ENCODE measurements at places on chromosomes 3 and 15.

DNA sequence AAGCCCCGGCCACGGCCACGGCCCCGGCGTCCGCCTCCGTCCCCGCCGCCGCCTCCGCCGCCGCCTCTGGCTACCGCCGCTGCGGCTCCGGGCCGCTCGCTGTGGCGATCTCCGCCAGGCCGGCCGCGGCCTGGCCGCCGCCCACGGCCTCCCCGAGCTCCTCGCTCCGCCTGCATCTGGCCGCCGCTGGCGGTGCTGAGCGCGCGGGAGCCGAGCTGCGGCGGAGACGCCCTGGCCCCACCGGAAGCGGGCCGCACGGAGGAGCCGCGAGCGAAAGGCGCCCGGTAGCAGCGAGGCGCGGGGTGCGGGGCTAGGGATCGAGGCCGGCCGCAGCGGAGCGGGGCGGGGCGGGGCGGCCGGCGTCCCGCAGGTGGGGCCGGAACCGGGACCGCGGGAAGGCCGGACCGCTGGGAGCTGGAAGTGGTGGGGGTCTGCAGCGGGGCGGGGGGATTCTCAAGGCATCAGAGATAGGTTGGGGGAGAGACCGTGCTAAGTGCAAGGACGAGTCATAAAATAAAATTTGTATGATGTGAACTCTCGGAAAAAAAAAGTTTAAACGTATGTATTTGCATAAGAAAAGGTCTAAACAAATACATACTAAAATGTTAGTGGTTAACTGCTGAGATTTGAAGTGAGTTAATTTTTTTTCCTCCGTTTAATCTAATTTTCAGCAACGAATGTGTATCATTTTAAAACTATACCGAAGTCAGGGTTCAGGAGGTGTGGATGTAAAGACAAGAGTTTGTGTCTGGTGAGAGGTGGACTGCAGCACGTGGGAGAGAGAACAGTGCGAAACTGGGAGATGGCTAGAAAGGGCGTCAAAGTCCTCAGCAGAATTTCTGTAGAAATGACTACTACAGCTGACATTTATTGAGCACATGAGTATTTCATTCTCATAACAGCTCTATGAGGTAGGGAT, at the start of gene AVEN:
TSS of gene AVEN (minus strand) at position 334 of the 919 bp plus-strand sequence. CDS start at position 176, 158 bp downstream.
- DNase-seq, result peak; percentile 49

GRCh38 chr3:170745211-170745718, 124.7 kb downstream of the RPL22L1 start:
- DNase-seq, result peak; percentile 93

DNA sequence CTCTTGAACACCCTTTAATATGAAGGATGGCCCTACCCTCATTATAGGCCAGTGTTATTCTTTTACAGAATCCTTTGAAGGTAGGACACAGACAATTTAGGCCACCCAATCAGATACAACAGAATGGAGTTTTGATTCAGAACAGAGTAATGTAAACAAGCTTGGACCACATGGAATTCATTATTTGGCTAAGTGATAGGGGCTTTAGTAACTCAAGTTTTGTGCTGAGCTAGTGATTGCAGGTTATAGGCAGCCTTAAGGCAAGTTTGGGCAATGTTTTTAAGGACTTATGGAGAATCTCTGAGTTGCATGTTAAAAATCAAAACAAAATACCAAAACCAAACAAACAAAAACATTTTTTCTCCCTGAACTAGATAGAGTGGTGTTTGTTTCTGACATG, 312.1 kb upstream of the ROBO1 start:
- DNase-seq, result no peak

DNA sequence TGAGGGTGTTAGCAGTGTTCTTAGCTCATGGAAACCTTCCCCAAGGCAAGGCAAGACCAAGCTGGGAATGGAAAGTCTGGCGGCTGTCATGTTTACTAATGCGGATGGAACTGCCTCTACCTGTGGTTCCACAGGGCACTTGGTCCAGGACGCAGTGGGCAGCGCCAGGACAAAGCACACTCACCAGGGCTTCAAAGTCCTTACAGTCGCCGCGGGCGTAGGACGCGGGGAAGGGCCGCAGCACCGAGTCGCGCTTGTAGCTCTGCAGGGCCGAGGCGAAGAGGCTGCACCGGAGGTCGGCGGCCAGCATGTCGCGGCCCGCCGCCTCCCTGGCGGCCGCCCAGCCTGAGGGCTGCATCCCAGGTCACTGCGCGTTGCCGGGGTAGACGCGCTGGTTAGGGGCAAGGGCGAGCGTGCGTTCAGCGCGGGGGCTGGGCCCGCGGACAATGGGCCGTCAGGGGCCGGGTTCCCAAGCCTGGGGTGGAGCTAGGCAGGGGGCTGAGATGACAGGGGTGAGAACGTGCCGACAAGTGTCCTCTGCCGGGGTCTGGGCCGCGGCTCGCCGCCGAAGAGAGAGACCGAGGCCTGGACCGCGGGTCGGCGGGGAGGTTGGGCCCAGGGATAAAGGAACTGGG, 497 bp downstream of the PARP16 start:
- DNase-seq, result peak; percentile 18

DNA sequence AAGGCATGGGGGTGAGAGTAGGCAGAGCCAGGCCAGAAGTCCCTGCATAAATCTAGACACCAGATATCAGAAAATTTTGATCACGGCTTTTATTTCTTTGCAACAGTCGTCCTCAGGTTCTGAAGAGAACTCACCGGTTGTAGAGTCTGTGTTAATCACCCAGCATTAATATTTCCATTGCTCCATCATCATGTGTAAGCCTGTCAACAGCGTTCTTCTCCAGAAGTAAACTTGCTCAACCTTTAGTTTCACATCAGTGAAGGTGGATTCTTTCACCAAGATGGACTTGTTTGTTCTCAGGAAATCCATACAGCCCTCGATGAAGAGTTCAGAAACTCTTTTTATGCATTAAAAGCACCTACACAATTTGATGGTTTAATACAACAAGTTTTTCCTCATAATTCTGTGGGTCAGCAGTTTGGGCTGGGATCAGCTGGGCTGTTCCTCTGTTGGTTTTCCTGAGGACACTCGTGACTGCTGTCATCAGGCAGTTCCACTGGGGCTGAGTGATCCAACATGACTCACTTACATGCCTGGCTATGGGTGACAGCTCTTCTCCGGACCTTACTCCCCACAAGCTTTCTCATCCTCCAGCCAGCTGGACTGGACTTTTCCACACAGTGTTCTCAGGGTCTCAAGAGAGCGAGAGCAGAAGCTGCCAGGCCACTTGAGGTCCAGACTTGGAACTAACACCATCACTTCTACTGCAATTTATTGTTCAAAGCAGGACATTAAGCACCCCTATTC, 303.4 kb downstream of the ZNF621 start:
- DNase-seq, result peak; percentile 41

- DNase-seq, result no peak
These were observed 20.7 kb upstream of the SLMAP start for GRCh38 chr3:57735405-57735804.

- no peak for DNase-seq
These were observed 10.6 kb downstream of the POC1A start for GRCh38 chr3:52143616-52144015.

DNA sequence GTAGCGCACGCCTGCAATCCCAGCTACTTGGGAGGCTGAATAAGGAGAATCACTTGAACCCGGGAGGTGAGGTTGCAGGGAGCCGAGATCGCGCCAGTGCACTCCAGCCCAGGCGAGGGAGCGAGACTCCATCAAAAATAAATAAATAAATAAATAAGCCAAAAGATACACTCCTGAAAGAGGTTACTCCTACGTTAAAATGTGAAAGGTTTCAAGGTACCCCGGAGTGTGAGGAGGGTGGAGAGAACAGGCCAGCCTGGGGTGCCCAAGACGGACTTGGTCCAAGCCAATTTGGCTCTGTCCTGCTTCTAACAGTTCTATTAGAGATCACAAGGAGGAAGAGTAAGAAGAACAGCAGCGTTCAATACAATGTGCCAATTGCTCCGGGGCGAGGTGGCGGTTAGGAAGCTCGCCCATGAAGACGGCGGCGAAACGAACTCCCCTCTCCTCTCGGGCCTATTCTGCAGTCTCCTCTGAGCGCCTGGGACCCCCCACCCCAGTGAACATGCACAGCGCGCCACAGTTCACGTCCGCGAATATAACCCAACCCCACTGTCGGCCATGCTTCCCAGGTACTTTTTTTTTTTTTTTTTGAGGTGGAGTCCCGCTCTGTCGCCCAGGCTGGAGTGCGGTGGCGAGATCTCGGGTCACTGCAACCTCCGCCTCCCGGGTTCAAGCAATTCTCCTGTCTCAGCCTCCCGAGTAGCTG, 942 bp downstream of the ELP6 start:
- peak; percentile 17 for DNase-seq

DNA sequence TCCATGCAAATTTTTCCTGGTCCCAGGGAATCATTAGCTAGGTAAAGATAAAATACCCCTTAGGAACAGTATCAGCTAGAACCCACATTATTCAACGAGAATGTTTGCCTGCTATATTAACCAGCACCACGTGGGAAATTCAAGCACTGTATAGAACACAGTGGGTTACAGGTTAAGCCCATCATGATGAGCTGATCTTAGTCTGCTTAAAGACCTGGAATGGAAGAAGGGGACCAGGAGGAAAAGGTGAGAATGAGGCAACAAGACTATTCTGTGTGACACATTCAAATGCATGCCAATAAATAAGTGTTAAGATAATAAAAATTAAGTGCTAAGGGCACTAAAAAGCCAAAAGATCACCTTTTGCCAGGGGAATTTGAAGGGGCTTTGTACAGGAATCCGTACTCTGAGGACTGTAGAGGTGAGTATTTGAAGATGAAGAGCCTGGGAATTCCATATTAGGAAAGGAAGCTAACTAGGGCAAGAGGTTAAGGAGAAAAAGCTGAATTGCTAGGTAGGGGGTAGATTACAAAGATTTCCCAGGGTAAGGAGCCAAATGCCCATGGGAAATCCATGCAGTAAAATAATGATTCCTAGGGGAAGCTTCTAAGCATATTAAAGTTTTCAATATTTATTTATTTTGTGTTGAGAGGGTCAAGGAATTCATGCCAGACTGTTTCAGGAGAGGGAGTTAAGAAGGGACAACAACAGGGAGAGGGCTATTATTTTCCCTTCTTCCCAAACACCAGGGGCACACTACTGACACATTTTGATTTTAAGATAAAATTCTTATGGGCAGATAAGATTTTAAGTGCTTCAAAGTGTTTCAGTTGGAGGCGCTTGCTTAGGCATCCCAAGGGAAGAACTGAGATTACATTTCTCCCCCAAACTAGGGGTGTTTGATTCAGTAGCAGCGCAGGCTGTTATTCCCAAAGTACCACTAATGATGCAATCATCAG, 2.3 kb upstream of the MED12L start:
- DNase-seq, result no peak

- DNase-seq, result no peak
These were observed 41.7 kb downstream of the FAM174B start for GRCh38 chr15:92613841-92614240.

- no peak for DNase-seq
These were observed 23.9 kb downstream of the SSR3 start for GRCh38 chr3:156530980-156531379.

GRCh38 chr3:13349823-13350222, 70.3 kb downstream of the NUP210 start:
- DNase-seq, result no peak

GRCh38 chr3:71127052-71127831, 456.3 kb downstream of the FOXP1 start:
- no peak for DNase-seq

DNA sequence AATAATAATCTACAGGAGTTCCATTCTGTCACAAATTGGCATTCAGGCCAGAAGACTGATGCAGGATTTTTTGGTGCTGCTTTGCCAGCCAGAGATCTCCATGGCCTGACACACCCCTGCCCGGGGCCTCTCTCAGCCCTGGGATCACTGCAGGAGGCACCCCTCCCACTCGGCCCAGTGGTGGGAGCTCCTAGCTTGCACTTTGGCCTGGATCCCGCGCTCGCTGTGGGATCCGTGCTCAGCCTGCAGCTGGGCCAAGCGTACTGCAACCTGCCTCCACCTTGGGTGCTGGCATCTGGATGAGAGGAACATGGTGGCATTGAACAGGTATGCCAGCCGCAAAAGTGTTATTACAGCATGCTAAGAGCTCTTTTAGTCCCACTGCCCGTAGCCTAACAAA, 656.7 kb upstream of the CCDC54 start:
- no peak for DNase-seq

DNA sequence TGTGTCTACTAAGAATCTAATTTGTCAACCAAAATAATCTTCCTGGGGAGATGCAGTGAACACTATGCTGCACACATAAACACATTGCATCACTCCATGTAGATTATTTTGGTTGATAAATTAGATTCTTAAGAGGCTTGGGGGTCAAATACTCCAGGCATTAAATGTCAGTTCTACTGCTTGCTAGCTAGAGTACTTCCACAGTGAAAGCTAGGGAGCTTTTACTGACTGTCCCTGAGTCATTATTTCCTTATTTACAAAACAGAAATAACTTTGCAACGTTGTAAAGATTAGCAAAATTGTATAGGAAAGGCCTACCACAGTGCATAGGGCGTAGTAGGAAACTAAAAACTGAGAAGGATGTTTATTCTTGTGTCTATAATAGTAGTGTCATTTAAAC, 12.9 kb upstream of the TMC3 start:
- peak; percentile 45 for DNase-seq

GRCh38 chr3:6321999-6322398, 538.9 kb upstream of the GRM7 start:
- DNase-seq, result no peak

GRCh38 chr3:100993309-100993708, at the start of gene ABI3BP:
TSS of gene ABI3BP (minus strand) at chr3:100993421. CDS start at chr3:100993384, 37 bp downstream.
- DNase-seq, result peak; percentile 84

GRCh38 chr3:184459355-184459754, 79.5 kb downstream of the CHRD start:
- peak; percentile 23 for DNase-seq

GRCh38 chr3:193984876-193985275, 151.1 kb upstream of the HES1 start:
- no peak for DNase-seq

DNA sequence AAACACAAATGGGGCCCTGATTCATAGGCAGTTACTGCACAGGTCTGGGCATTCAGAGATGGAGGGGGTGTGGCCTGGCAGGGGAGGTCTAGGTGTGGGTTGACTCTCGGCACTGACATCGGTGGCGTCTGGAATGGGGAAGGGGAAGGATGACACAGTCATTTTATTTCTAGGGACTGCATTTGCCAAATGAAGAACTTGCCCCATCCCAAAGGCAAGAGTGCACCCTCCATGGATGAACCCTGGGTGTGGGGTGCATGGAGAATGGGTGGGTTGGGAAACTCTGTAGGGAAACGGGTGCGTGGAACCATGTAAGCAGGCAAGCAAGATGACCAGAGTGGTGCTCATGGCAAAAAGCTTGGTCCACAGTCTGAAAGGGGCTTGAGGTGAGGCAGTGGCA, 24.5 kb downstream of the SLC6A20 start:
- DNase-seq, result no peak

DNA sequence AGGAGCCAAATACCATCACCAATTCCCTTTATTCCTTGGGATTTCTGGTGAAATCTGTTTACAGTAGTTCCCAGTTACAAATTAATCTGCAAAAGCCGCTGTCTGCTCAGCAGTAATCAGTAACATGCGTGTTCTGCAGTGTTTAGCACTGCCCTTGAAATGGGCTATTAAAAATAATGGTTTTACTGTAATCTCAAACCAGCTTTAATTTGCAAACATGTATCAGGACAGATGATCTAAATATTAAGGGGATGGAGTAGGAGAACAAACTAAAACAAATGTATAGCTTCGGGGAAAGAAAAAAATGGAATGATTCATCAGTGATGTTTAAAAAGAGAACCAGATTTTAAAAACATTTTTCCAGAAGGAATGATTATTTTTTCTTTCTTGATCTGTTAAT, 513.2 kb downstream of the MECOM start:
- DNase-seq, result no peak

GRCh38 chr15:39096608-39097205, 484.2 kb upstream of the THBS1 start:
- DNase-seq, result no peak

- no peak for DNase-seq
These were observed 33.2 kb downstream of the MKRN2 start for GRCh38 chr3:12590096-12590495.
